GM06990 (cell line): ENCODE measurements at places on chromosomes 2 and 18.

DNA sequence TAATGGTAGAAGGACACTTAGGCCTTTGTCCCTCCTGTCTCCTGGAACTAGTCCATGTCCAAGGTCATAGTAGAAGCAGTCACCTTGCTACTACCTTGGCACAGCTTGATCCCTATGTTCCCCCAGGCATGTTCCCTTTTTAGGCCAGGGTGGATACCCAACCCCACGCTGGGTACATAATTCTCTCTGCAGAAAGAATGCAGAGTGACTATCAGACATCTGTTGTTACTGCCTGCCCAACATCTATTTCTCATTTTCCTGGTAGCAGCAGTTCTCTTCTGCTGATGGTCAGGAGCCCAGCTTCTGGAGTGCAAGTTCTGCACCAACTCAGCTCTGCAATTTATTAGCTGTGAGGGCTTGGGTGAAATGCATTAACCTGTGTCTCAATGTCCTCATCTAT is 4.4 kb upstream of the METTL21A start:
- no peak for DNase-seq

DNA sequence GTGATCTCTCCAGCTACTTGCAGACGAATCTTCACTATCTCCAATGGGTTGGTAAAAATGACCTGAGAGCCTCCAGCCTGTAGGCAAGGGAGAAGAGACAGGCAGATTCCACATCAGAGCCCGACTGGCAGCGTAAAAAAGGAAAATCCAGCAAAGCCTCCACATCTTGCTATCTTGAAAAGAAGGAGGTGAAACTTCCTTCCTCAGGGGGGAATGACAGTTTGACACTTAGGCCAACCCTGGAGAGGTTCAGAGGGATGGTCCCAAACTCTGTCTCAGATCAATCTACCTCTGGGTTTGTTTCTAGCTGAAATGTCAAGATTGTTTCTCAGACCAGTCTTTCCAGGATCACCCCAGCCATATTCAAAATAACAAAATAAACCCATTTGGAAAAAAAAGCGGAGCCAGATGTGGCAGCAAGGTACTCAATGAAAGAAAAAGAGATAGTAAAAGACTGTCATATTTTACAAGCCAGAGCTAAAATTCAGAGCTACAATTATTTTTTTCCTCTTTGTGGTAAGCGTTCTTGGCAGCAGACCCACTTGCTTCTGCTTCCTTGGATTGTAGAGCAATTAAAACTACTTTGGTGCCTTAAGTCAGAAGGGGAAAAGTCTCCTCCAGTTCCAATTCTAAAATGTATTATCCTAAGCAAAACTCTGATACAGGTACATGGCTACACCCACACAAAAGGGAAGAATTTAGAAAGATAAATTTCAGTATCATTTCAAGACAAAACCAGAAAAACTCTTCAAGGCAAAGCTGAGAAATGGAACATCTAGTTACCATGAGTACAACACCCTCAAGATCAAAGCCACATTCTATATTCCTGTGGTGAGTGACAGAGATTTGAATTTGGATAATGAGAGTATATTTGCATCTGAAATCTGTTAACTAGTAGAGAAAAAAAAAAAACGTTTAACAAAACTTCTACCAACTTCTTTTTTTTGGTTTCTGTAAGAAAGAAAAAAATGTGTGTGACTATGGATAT is 100.1 kb downstream of the SLC25A12 start:
- DNase-seq, result no peak

DNA sequence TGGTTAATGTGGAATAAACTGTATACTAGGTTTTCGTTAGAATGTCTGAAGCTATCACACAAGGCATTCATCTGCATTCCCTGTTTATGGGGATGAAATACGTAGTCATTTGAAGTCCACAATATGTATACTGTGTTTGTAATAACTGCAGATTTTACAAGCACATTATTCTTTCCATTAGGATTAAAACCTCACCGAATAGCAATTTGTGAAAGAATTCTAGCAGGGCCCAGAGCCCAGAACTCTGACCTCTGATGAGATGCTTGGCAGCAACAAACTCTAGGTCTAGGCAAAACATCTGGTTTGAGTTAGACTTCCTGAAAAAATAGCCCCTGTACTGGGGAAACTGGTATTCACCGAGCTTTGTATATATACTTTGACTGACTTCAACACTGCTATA is 158.2 kb downstream of the SRBD1 start:
- no peak for DNase-seq

DNA sequence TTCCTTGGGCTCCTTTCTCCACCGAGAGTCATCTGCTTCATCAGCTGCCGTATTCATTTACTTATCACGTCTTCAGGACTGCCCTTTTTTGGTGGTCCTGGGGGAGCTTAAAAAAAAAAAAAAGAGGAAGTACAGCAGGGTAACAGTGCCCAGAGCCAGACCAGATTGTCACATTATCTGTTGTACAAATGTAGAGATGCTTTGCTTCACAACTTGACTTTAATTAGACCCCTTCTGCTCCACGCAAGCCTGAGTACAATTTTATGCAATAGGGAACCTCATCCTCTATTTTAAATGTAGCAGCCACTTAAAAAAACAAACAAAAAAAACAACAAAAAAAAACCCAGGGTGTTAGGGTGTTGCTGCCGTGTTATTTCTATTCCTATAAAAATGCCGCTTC is 128.3 kb downstream of the PRPF40A start:
- DNase-seq, result no peak

DNA sequence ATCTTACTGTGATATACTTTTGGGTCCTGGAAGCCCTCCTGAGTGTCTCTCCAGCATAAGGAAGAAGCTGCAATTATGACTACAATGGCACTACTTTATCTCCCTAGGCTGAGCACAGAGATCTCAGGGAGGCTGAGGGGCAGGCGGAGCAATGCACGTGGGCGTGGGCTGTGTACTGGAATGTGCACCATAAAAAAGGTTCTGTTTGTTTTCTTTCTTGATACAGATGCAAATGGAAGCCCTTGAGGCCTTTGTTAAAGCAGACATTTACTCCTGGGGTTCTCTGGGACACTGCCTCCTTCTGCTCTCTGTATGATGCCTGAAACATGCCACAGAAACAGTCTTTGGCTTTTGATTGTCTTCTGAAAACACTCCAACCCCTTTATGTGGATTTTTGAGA is 79.1 kb upstream of the DLX2 start:
- no peak for DNase-seq

- no peak for DNase-seq
These were observed 4.6 kb downstream of the VPS54 start for GRCh38 chr2:64014628-64015027.

- no peak for DNase-seq
These were observed 131.3 kb upstream of the UNC80 start for GRCh38 chr2:209640358-209640757.

DNA sequence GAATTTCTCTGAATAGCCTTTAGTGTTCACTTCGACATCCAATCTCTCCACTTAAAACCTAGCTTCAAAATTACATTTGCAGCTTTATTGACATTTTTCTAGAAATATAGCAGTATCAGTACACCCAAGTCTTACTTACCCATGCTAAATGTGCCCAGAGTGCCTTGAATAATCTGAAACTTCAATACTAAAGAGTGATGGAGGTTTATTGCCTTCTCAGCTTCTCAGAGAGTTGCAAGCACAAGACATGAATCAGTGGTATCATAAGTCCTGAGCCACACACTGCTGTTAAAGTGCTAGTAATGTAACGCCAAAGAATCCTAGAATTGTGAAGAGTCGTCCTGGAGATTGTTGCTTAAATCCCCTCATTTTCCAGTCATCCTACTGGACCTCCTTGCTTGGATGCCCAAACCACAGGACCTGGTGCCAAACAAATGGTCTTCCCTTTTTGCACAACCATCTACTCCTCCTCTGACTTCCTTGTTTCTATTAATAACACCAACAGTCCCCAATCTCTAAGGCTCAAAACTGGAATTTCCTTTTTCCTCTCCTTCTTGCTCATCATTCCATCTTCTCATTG is 83.2 kb upstream of the SPATS2L start:
- DNase-seq, result no peak
